NCI-H510A (cell line): ENCODE measurements at places on chromosomes 6 and 20.

DNA sequence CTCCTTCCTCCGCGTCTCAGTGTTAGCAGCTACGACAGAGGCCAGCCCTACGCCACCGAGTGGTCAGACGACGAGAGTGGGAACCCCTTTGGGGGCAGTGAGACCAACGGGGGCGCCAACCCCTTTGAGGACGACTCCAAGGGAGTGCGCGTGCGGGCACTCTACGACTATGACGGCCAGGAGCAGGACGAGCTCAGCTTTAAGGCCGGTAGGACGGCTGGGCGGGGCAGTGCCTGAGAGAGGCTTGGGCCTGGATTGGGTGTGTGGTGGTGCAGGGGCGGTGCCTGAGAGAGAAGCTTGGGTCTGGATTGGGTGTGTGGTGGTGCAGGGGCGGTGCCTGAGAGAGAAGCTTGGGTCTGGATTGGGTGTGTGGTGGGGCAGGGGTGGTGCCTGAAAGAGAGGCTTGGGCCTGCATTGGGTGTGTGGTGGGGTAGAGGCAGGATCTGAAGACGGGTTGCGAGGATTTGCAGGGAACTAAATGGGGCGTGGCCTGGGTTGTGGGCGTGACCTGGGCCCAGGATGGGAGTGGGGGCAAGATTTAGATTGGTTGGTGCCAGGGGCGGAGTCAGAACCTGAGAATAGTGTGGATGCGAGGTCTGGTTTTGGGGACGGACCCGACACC is 24.4 kb downstream of the SPDEF start:
- no peak for DNase-seq

GRCh38 chr20:23125159-23125558 is 39.0 kb upstream of the CD93 start:
- DNase-seq: peak; percentile 72

DNA sequence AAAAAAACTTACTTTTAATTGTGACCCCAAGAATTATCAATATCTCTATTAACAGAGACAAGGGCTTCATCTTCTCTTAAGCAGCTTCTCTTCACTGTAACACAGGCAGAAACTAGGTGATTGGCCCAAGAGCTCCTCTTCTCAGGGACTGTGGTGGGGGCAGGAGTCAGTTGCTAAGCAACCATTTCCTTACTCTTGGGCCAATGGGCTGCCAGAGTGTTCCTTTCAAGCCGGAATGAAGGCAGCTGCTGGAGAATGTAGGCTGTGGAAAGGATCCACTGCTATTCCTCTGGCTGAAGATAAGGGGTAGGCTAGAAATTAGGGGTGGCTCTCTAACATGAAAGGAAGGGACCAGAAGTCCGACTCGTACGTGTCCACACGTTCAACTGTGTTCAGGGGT is at the start of gene SEL1L2:
SEL1L2 (minus strand) TSS at position 150 of the 400 bp plus-strand sequence; CDS start at position 70, 80 bp downstream.
- DNase-seq: no peak

DNA sequence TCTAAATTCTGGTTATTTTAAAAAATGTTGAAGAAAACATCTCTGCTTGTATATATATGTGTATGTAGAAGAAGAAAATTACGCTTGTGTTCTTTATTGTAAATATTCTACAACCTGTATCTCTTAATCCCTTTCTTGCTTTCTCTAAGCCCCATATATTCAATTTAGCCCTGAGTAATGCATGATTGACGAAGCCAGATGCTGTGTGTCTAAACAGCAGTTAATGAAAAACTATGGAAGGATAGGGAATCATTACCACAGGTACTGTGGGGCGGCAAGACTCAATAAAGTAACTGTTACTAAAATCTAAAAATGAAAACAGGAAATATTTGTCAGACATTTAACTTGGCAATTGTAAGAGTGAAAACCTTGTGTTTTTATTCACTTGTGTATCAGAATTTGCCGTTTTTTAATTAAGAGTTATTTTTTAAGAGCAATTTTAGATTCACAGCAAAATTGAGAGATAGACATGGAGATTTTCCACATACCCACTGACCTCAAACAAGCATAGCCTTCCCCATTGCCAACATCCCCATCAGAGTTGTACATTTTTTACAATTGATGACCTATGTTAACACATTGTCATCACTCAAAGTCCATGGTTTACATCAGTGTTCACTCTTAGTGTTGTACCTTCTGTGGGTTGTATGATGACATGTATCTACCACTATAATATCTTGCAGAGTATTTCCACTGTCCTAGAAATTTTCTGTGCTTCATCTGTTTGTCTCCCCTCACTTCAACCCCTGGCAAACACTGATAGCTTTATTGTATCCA is 76.7 kb downstream of the BCKDHB start:
- DNase-seq: no peak

GRCh38 chr6:3317741-3318211 is 59.0 kb downstream of the PSMG4 start:
- no peak for DNase-seq

GRCh38 chr6:15434823-15435380 is 189.0 kb downstream of the JARID2 start:
- DNase-seq: no peak

- no peak for DNase-seq
Observed at GRCh38 chr6:40473026-40473425, 114.1 kb downstream of the LRFN2 start.

DNA sequence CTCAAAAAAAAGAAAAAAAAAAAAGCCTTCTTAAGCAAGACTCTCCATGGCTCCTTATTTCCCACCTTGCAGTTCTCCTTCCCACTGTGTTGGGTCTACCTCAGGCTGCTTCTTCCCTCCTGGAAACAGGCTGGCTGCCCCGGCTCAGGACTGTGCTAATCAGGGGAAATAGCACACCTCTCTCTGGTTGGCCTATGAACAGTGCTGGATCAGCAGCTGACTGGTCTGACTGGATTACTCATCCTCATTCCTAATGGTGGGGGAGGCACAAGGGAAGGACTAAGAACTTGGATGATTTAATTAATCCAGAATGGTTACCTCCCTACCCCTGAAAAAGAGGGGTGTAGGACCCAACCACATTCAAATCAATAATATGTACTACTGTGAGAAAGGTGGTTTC is 3.9 kb upstream of the SRSF3 start:
- no peak for DNase-seq

DNA sequence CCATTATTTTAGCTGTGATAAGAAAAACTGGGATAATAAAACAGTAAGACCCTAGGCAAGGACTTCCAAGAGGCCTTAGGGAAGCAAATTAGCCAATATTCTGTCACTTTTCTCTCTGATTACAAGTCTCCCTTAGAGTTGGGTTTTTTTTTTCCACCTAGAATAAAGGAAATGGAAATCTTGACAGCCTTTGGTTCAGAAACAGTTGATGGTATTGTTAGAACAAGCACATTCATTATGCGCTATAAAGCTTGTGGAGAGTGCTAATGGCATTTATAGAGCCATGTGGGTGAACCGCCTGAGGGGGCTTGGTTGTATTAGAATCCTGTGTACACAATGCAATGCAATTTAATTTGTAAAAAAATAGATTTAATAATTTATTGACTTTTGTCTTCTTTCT is 88.9 kb upstream of the OGFRL1 start:
- DNase-seq: no peak

DNA sequence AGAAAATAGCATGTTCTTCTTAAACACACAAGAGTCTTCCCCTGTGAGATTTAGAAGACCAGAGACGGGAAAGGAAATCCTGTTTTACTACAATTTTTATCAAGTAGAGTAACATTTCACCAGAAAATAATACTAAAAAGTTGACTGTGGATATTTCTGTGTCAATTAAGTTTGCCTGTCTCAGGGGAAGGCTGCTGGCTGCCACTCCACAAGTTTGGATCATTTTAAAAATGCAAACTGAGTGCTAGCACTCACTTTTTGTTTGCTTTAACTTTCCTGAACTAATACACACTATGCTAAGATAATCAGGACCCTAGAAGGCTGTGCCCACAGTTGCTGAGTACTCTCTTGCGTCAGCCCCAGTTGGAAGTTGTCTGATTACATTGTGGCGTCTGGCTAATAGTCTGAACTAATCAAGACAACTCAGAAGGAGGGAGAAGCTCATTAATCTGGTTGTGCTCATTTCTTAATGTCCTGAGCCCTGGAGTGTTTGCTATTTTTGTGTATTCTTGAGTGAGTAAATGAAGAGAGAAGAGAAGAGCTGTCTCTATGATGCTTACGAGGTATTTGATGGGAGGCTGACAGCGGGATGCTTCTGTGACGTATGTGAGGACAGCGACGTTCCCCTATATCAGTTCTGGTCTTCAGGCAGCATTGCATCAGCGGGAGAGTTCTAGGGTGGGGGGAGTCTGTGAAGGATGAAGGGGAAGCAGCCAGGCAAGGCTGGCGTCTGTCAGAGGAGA is 664.2 kb downstream of the QKI start:
- no peak for DNase-seq

- no peak for DNase-seq
Observed at GRCh38 chr6:13307508-13307995, 20.8 kb downstream of the TBC1D7 start.

DNA sequence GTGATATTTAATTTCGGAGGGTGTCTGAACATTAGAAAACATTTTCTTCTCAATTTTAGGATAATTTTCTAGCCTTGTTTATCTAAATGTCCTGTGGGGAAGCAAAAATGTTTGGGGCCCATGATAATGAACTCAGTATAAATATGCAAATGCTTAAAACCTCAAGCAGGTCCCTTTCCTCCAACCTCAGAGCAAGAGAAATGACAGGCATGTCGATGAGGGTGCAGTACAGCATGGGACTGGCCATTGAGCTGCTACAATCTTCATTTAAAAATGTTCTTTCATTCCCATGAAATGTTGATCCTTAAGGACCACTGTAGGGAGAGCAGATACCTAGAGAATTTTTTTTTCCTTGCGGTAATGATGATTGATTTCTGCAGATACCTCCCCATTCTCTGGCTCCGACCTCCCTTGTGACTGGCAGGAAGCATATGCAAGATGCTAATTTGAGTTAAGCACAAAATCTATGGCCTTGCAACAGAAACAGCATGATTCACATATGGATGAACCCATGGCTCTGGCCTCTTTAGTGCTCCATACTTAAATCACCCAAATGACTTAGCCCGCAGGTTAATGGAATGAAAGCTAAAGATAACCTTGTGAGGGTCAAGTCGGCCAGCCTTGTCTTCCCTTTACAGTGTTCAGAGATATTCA is 243.3 kb downstream of the SOX4 start:
- DNase-seq: no peak

- no peak for DNase-seq
Observed at GRCh38 chr6:159606786-159607185, 86.3 kb downstream of the SOD2 start.

GRCh38 chr20:23245553-23246181 is 104.9 kb upstream of the NXT1 start:
- no peak for DNase-seq

- DNase-seq: no peak
Observed at GRCh38 chr6:170027647-170028043, 263.2 kb downstream of the DLL1 start.

DNA sequence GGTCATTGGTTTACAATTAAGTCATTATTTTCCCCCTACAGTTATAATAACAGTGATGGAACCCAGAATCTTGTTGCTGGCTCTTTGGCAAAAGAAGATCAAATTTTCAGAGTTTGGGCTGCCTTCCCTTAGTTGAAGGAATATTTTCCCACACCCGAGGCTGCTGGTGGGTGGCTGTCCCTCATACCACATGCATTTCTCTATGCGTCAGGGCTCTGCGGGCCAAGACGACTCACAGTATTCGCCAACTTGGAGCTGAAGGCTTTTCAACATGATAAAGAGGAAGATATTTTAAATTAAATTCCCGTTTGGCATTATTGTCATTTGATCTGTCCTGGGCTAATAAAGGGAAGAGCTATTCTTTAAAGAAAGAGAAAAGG is 102.2 kb upstream of the SASH1 start:
- no peak for DNase-seq

DNA sequence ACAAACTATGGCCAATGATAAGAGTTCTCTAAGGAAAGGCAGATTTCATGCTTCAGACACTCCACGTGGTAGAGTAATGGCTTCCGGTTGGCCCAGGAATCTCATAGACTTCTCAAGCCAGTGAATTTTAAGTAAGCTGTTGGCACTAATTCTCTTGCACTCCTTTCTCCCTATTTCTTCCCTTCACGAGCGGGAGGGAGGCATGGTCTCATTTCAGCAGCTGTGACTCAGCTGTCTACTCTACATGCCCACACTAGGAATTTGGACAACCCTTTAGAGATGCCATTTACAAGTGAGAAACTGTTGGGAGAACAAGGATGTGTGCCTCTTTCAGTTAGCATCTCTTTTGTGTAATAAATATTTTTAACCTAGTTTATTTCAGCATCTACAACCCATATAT is 107.7 kb downstream of the PTPRK start:
- no peak for DNase-seq

DNA sequence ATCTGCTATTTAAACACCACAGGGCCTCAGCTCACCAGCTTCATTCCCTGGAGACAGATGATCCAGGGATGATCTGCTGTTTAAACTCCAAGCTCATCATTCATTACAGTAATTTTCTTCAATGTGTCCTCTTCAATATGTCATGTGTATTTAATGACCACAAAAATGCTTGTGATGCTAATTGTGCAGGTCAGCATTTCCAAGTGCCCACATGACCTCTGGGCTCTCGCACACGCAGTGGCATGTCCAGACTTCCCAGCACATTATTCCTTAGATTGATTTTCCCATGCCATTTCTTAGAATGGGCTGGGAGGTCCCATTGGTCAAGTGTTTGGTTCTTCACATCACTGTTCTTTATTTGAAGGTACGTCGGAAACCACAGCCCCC is 434.4 kb downstream of the HAO1 start:
- peak; percentile 5 for DNase-seq

DNA sequence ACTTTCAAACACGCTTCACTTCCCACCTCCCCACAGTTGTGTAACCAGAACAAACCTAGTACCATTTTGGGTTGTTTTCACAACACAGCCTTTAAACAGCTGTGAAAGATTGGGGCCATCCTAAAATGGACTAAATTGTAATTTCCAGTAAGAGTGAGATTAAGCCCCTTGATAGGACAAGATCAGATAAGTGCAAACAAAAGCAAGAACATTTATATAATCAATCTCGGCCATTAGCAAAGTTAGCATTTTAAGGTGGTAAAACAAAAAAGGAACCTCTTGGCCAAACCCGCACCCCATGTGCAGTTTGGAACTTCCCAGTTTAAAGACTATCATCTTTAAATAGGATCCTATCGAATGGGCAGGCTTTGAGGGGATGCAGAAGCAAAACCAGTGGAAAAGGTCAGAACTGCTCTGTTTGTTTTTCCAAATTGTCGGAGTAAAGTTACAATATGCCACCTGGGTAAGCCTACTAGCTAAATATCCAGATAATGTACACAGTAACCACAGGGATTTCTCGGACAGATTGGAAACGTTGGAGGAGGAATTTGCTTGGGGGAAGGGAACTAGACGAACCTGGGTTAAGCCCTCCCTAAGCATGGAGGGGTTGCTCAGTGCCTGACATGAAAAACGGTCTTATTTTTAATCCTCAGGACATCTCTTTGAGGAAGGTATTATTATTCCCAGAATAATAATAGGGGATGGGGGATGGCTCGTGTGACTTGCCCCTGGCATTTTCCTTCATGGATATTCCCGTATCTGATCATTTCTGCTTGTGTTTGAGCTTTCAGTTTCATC is 159.8 kb upstream of the SALL4 start:
- DNase-seq: no peak

DNA sequence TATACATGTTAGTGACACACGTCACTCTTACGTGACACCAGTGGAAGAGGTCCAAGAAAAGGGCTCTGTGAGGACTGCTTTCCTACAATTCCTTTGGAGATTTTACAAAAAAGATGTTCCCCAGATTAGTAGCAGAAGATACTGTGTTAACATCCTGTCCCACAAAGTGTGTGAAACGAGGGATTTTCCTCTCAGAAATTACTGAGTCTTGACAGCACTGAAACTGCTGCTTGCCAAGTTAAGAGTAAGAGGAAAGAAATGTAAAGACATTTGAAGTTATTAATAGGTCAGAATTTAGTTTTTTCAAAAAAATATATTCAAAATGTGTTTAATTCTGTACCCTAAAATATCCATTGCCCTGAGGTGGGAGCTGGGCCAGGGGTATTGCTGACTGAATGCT is 58.8 kb upstream of the MAP7 start:
- no peak for DNase-seq
